ENCODE measurements at places on chromosomes 5 and 9.

- no peak for DNase-seq
Measured at GRCh38 chr9:127030814-127031740, 91.4 kb downstream of the ANGPTL2 start.

GRCh38 chr5:168463081-168463480 is 23.2 kb upstream of the RARS1 start:
- no peak for DNase-seq

- no peak for DNase-seq
Measured at GRCh38 chr9:129735546-129735945, 17.3 kb downstream of the PTGES start.

- no peak for DNase-seq
Measured at GRCh38 chr9:125431741-125432271, 170.2 kb downstream of the GAPVD1 start.

- DNase-seq = no peak
Measured at GRCh38 chr9:93601063-93601462, 24.7 kb downstream of the PHF2 start.

DNA sequence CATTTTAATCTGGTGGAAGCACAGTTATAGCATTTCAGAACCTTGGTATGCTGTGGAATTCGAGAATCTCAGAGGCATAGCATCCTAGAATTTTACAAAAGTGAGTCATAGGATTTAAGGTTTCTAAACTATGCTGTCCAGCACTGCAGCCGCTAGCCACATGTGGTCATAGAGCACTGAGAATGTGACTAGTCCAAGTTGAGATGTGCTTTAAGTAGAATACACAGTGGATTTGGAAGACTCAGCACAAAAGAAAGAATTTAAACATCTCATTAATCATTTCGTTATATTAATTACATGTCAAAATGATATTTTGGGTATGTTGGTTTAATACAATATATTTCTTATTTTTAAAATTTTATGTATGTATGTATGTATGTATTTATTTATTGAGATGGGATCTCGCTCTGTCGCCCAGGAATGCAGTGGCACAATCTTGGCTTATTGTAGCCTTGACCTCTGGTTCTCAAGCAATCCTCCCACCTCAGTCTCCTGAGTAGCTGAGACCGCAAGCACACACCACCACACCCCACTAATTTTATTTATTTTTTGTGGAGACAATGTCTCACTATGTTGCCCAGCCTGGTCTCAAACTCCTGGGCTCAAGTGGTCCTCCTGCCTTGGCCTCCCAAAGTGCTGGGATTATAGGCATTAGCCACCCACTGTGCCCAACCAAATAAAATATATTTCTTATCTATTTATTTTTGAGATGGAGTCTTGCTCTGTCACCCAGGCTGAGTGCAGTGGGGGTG is 20.4 kb upstream of the RPS14 start:
- peak; percentile 71 for DNase-seq

- no peak for DNase-seq
Measured at GRCh38 chr5:17304282-17304681, 86.9 kb downstream of the BASP1 start.

DNA sequence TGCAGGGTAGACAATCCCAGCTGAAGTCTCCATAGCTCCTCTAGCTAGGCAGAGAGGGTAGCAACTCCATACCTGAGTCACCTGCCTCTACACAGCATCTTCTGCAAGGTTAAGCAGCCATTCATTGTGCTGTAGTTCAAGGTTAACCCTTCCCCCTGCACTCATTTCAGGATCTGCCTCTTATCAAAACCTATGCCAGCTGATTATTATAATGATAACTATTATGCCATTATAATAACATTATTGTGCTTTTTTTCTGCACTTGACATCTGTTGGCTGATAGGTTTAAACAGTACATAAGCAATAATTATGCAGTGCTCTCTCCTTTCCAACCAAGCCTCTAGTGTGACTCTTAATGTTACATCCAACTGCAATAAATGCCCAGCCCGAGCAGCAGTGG is 17.3 kb downstream of the SIL1 start:
- DNase-seq = no peak

DNA sequence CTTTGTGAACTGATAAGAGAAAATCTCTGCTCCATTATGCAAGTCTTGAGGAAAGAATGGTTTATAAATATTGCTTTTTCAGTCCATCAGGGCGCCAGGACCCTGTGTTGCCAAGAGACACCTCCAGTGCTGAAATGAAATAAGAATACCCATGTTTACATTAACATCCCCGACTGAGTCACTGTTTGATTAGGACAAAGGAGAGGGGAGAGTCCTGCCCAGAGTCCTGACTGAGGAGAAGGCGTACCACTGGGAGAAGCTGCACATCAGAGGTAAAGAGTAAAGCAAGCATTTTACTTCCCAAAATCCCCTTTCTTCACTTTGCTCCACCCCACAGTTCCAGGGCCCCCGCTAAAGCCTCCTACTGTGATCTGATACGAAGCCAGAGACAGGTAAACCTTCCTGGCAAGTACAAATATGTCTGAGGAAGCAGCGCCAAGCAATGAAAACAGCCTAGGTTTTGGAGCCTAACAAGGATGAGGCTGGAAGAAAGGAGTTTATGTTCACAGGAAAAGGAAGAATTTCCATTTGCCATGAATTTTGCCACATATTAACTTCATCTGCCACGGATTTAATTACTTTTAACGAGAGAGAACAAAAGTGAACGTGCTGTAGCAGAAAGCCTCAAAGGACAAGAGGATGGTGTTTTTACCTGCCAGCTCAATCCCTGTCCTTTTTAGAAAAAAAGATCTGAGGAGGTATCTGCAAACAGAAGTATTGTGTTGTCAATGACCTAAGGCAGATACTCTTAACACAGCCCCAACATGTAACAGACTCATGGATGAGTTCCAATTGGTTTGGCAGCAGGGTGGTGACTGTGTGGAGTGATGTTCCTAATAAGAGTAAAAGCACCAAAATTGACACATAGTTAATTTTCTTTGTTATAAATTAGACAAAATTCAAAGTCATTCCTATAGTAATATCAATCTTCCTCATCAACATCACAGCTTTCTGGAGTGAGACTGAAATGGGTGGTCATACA is 209.4 kb upstream of the TLE4 start:
- peak; percentile 43 for DNase-seq

DNA sequence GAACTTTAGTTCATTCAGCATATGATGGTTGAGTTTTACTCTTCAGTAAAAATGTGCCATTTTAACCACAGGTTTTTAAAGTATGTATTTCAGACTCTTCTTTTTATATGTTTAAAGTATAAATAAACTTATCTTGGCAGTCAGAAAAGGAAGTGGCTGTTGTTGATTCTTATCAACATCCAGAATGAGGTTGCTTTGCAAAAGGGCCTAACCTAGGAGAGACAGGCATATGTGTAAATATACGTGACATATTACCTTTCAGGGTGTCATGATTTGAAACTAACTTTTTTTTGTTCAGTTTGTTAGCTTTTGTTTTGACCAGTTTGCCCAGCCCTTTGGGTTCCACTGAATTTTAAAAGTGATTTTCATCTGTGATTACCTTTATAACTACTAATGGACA is 7.4 kb downstream of the SMARCA2 start:
- DNase-seq = no peak

- DNase-seq = no peak
Measured at GRCh38 chr5:170747357-170747756, 36.2 kb upstream of the GABRP start.

GRCh38 chr5:127229185-127229889 is 61.3 kb upstream of the MEGF10 start:
- peak; percentile 80 for DNase-seq

- no peak for DNase-seq
Measured at GRCh38 chr5:98639274-98639673, 134.2 kb upstream of the RGMB start.

DNA sequence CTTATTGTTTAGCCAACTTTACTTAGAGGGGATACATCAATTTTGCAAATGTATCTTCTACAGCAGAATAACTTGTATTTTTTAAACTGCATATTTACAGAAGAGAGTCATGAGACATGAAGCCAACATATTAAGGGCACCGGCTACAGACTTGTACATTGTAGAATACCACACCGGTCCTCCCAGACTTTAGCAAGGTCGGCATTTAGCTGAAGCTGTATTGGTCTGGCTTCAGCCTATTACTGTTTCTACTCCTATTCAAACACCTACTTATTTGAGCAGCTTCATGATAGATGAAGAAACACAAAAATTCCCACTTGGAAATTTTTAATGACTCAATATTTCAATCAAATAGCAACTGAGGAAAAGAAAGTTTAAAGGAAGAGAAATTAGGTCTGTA is 33.0 kb downstream of the NR3C1 start:
- no peak for DNase-seq

DNA sequence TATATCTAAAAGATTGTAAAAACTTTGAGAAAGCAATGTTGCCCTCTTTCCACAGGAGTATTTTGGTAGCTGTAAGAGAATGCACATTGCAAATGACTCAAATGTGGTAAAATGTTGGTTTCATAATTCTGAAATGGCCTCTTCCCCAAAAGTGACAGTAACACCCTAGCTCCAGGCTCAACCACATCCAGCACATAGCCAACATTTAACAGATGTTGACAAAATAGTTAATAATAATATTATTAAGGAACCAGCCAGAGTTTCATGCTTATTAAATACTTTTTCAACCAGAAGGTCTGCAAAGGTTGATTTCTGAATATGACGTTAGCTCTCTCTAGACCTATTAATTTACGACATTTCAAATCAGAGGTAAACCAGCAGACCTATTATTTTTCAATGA is 1.3 kb downstream of the ANXA1 start:
- no peak for DNase-seq

DNA sequence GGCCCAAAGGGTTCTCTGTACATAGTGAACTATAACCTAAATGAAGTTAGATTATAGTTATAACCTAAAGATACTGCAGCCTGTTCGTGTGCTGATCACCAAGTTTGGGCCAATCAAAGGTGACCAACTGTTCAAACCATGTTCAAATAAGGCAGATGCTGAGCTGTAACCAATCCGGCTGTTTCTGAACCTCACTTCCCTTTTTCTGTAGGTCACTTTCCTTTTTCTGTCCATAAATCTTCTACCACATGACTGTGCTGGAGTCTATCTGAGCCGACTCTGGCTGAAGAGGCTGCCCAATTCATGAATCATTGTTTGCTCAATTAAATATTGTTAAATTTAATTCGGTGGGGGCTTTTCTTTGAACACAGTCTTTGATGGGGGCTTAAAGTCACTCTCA is 1920.2 kb downstream of the MAT2B start:
- DNase-seq = no peak

DNA sequence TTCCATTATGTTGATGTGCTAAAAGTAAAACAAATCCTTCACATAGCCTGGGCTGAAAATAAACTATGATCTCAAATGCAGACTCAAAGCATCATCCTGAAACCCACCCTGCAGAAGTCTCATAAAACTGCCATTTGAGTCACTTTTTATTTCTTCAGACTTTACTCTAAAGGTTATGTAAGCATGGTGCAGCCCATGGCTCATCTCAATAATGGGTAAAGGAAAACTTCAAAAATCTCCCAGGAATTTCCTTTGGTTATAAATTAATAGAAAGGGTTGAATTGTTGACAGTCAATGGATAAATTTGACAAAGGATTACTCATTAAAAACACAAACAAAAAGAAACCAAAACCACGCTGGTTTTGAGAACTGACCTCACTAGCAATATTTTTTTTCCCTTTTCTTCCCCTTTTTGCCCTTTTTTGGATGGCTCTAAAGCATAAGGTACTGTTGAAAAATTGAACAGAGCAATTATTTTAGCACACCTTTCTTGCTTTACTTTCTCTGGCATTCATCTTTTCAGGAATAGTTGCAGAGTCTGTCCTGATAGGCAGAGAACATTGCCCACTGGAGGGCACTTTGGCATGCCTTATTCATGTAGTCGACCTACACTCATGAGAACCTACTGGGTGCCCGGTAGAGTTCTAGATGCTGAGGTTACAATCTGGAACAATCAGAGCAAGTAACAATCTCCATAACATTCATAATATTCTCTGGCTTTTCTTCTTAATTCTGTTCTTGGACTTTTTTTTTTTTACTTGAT is 191.4 kb downstream of the TMEM167A start:
- DNase-seq = no peak

DNA sequence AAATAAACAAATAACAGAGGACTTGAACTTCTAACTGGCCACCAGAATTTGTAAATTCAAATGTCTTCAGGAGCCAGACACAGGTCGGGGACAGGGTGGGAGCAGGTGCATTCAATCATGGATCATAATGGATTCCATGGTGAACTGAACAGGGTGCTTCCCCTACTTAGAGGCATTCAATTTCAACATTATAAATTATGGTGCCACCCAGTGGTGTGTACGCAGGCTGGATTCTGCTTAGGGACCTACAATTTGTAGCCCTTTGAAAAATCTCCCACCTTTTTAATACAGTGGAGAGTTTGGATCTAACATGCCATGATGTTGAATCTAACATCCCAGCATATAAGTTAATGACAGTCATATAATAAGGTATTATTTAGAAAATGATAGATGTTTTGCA is 22.3 kb downstream of the KLF9 start:
- DNase-seq = no peak

DNA sequence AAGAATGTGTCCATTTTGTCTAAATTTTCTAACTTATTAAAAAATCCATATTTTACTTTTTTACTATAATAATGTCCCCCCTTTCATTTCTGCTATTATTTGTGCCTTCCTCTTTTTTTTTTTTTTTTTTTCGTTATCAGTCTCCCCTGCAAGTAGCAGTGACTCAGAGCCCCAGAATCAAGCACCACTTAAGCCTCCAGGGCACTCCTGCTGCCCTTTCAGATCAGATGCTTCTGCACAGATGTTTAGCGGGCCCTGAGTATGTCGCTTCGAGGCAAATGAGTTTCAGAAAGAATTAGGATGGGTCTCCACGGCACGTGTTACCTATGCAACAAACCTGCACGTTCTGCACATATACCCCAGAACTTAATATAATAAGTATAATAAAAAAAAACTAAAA is 11.7 kb downstream of the MED7 start:
- no peak for DNase-seq

GRCh38 chr5:6490246-6490645 is 41.6 kb downstream of the UBE2QL1 start:
- DNase-seq = no peak

DNA sequence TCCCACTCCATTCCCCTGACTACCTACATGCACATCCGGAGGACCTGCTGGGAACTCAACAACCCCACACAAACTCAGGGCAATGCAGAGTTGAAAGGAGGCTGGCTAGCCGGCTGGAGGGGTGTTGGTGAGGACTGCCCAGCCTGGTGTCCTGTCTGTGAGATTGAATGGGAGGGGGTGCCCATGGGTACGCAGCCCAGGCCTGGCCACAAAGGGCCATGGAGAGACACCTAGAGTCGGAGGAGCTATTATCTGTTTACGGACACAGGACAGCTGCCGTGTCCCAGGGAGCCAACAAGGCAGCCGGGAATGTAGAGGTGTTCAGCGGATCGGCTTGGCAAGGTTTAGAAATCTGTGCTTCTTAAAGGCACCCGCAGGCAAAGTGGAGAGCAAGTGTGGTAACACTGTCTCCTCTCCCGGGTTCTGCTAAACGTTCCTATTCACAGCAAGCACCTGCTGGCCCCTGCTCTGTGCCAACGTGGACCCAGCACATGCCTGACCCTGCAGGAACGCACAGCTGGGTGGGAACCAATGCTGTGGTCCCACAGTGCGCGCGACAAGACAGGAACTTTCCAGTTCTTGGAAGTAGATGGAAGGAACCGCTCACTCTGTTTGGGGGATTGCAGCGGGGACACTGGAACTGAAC is 166.7 kb downstream of the DAB2IP start:
- no peak for DNase-seq

- DNase-seq = no peak
Measured at GRCh38 chr5:149464796-149465489, 85.9 kb upstream of the IL17B start.

Data from urothelium cell line (cell line).